ENCODE measurements at places on chromosomes 1 and 21.

GRCh38 chr21:35622612-35623011, 437.7 kb downstream of the SETD4 start:
- DNase-seq, result no peak

GRCh38 chr1:89295187-89295586, 22.5 kb upstream of the GBP5 start:
- DNase-seq, result no peak

GRCh38 chr1:218463194-218464156, 118.3 kb downstream of the TGFB2 start:
- DNase-seq, result no peak

DNA sequence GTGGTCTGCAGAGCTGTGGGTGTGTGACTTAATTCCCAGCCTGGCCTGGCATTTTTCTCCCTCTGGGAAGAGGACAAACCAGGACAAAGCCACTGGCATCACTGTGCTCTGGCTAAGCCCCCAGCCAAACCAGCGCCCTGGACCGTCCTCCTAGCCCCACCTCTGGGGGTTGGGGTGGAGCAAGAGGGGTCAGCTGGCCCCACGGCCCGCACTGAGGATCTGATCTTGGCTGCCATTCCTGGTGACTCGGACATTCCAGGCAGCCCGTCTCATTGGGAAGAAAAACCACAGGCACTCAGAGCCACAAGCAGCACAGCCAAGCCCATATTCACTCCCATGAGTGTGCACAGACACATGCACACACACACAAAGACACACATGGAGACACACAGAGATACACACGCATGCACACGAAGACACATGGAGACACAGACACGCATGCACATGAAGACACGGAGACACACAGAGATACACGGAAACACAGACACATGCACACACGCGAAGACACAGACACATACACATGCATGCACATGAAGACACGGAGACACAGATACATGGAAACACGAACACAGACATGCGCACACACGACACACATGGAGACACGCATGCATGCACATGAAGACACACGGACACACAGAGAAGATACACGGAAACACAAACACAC, 2.3 kb upstream of the MXRA8 start:
- no peak for DNase-seq

GRCh38 chr1:21295002-21295401, 4.7 kb upstream of the ECE1 start:
- DNase-seq, result no peak

DNA sequence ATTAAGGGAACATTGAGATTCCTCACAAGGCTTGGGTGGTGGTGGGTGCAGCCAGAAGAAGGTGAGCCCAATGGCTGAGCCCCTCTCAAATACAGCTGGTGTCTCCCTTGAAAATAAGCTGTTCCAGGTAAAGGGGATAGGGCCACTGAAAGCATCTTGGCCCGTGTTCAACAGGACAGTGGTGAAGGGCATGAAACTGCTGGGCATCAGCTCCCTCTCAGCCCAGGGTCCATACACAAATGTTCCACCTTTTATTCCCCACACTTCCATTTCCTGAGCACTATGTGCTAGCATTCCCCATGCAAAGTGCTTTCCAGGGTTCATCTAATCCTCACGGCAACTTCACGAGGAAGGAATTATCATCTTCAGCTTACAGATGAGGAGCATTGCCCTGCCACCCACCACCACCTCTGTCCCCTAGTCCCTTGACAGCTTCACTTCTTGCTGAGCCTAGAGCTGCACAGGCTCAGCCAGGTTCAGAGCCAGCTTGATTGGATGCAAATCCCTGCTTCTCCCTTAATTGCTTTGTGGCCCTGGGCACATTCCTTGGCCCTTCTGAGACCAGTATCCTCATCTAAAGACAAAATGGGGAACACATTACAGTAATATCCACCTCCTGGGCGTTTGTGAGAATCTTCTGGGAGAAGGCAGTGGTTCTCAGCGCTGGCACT, 9.6 kb downstream of the TAGLN2 start:
- DNase-seq, result no peak

GRCh38 chr1:17475752-17476151, 36.3 kb upstream of the RCC2 start:
- DNase-seq, result no peak

GRCh38 chr1:37420456-37420855, 53.9 kb upstream of the ZC3H12A start:
- DNase-seq, result no peak

DNA sequence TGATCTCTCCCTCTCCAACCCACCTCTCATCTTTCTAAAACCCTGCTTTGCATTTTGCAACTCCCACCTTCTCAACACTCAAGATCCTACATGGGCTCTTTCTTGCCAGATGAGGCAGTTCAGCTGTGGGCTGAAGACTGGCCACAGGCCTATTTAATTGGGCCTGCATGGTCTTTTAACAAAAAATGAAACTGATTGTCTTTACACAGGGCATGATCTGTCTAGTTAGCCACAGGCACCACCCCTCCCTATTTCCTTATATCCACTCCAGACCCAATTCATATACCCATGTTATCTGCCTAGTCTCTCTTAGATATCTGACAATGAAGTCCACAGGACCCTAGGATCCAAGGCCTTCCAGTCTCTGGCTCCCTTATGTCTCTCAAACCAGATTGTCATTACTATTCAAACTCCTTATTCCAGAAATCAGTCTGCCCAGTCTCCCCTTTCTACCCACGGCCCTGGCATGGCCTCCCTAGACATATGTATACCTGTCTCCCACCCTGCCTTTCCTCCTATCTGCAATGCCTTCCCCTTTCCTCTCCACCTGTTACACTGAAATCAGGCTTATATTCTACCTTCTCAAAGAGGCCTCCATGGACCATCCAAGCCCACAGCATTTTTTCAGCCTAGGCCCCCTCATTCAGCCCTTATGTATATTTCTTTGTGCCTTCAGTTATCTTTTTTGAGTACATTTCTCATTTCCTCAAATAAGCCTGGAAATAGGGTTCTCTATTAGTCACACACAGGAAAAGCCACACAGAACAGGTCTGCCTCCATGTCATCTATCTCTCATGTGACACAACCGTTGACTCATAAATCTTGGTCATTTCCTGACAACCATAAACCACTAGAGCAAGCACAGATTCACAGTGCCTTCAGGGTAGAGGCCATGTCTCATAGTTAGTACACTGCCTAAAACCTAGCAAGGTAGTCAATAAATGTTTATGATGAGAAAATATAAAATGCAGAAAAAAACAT, 39.0 kb downstream of the LPAR3 start:
- DNase-seq, result no peak

DNA sequence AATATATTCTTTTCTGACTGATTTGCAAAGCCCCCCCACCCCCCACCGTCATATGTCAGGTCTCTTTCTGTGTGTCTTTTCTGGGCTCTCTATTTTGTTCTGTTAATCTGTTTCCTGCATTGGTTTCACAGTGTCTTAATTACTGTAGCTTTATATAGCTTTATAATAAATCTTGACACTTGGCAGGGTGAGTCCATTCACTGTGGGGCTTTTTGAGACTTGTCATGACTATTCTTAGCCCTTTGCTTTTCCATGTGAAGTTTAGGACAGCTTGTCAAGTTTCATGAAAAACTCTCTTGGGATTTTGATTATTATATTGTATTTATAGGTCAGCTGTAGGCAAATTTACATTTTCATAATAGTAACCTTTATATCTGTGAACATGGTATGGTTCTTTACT, 50.4 kb downstream of the MIGA1 start:
- DNase-seq, result no peak

GRCh38 chr1:150127868-150128267, 21.8 kb upstream of the PLEKHO1 start:
- no peak for DNase-seq

- DNase-seq, result no peak
Measured at GRCh38 chr1:227749916-227750710, 14.9 kb downstream of the SNAP47 start.

GRCh38 chr1:55259911-55260609, 44.9 kb upstream of the USP24 start:
- DNase-seq, result no peak

DNA sequence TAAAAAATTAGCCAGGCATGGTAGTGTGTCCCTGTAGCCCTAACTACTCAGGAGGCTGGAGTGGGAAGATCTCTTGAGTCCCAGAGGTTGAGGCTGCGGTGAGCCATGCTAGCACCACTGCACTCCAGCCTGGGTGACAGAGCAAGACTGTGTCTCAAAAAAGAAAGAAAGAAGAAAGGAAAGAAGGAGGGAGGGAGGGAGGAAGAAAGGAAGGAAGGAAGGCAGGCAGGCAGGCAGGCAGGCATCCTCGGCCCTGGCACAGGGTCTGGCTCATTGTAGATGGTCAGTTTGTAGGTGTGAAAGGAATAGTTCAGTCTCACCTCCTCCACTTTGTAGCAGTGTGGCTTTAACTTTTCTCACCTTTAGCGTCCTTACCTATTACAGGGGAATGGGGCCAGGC, 25.0 kb downstream of the NAV1 start:
- no peak for DNase-seq

- no peak for DNase-seq
Measured at GRCh38 chr1:71490432-71490831, 409.6 kb upstream of the ZRANB2 start.

DNA sequence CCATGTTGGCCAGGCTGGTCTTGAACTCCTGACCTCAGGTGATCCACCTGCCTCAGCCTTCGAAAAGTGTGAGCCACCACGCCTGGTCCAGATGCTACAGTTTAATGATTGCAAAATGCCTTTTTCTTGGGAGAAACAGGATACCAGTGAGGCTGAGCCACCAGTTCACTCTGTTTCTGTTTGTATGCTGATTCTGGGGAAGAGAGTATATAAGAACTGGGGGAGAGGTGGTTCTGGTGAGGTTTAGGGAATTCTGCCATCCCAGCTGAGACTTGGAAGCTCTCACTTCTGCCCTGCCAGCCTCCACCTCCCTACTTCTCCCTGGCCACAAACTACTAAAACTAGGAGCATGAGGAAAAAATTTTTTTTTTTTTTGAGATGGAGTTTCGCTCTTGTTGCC, 8.1 kb upstream of the PMF1 start:
- DNase-seq, result no peak

DNA sequence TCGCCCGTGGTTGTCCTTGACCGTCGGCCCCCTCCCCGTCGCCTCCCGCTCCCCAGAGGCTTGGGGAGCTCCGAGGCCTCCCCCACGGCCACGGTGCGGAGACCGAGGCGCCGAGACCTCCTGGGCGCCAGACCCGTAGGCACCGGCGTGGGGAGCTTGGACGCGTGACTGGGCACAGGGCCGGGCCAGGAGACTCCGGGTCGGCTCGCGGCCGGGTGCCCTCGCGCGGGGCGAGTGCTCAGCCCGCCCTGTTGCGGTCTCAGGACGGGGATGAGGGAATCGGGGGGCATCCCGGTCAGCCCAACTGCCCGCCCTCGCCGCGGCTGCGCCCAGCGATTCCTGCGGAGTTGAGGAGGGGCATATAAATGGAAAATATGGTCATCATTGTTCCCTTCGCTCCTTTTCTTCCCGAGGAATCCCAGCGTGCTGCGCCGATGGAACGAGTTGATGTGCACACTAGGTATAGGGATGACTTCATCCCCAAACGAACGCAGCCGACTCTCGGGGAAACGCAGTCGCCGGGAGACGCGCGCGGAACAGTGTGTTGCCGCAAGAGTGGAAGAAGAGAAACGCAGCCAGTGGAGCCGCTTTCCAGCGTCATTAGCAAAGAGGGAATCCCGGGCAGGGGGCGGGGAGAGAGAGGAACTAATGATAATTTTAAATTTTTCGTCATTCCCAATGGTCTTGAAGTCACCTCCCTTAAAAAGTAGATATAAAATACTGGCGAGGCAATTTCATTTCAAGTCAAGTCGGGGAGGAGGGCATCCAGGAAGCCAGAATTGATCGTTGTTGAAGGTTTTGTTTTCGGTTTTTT, 747 bp upstream of the ENAH start:
- peak; percentile 68 for DNase-seq

DNA sequence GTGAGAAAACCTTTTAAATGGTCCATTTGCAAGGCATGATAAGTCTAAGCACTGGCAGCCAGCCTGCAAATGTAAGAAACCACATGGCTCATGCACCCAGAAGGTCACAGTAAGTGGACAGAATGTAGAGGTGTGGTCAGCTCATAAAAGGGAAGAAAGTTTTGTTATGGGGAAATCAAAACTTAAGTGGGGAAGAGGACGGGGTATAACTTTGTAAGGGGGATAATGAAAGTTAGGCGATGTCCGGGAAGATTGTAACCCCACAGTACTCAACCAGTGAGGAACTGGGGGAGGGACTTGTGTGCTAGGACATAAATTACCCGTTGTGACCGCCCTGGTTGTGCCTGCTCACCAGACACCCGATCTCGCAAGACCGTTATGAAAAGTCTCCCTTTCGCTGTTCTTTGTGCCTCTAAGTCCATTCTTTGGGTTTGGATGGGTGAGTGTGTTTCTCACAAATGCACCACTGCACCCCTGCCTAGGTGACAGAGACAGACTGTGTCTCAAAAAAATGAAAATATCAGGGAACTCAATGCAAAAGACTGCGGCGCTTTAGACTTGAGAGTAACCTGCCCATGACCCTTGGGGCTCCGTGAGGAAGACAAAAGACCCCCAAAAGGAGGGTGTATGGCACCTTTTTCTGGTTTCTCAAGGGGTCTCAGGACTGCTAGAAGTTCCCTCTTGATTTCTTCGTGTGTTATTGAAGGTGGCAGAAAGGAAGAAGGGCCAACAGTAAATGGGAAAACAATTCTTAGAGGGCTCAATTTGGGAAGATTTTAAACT, 28.6 kb upstream of the ZNF496 start:
- no peak for DNase-seq

GRCh38 chr1:240691909-240692705, 80.2 kb upstream of the GREM2 start:
- DNase-seq, result no peak

DNA sequence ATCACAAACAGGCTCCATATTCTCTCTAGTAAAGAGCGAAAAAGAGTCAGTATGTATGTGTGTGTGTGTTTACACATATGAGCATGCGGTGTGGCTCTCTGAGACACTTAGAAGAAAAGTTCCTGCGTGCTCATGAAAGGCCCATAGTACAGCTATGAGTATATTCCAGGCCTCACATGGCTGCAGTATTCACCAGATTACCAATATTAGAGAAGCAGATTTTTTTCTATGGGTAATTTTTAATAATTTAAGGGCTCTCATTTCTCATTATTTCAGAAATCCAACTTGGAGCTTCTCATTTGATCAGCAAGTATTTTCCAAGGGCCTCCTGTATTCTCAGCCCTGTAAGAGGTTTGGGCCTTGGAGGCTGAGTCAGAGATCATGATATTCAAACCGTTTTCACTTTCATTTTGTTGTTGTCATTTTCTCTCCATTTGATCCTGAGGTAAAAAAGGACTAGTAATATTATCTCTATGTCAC, 232.9 kb upstream of the SGIP1 start:
- no peak for DNase-seq

GRCh38 chr1:9891207-9891606, 18.9 kb downstream of the CTNNBIP1 start:
- no peak for DNase-seq

GRCh38 chr1:189874715-189875435, 602.8 kb downstream of the BRINP3 start:
- DNase-seq, result no peak

GRCh38 chr1:233168384-233168783, 127.1 kb downstream of the PCNX2 start:
- DNase-seq, result no peak

GRCh38 chr1:209672705-209673630, 2.2 kb upstream of the G0S2 start:
- no peak for DNase-seq

GRCh38 chr1:182601416-182601786, 2.8 kb downstream of the RGS16 start:
- DNase-seq, result peak; percentile 86

- no peak for DNase-seq
Measured at GRCh38 chr1:67710417-67710816, 25.4 kb downstream of the GADD45A start.

- DNase-seq, result no peak
Measured at GRCh38 chr21:19713313-19713712, 1284.9 kb upstream of the NCAM2 start.
